Dorsolateral prefrontal cortex (tissue), 122 donors: ENCODE measurements at places on chromosomes 16 and 17.
A peak's percentile ranks its signal among the peaks of the same experiment; 100 is the strongest.

GRCh38 chr16:75042426-75043174 lies 43.8 kb downstream of the ZNRF1 start:
- DNase-seq: no peak

- peak; percentile 91 for DNase-seq
Observed at GRCh38 chr17:4184811-4185210, 41.8 kb downstream of the CYB5D2 start.

DNA sequence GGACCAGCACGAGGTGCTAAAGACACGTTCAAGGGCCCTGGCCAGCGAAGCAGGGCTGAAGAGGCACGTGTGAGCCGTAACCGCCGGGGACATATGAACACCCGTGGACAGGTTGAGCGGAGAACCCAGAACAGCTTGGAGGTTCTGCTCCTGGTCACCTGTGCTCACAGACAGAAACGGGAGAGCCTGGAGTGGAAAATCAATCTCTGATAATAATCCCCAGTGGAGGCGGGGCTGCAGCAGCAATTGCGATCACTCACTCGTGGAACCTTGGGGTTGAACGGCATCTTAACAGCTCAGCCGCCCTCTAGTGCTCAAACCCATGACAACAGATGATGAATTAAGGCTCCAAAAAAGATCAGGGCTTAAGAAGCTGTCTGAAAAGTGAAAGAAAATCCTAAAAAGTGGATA lies 25.6 kb downstream of the WIPI1 start:
- no peak for DNase-seq

DNA sequence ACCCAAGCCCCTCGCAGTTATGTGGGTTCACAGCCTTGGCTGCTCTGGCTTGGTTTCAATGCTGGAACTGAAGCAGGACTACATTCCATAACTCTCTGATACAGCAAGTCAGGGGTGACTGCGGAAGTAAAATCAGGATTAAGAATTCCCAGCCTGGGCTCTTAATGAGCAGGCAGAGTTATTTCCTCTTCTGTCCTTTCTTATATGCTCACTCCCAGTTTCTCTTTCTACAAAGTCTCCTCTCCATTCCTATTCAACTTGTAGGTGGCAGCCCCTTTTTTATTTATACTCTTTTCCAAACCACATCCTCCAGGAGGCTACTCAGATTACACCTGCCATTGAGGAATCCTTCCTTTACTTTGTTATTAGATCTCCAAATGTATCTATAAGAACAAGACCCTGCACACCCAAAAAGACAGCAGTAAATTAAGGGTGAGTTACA lies 40.3 kb downstream of the HOXB1 start:
- no peak for DNase-seq

DNA sequence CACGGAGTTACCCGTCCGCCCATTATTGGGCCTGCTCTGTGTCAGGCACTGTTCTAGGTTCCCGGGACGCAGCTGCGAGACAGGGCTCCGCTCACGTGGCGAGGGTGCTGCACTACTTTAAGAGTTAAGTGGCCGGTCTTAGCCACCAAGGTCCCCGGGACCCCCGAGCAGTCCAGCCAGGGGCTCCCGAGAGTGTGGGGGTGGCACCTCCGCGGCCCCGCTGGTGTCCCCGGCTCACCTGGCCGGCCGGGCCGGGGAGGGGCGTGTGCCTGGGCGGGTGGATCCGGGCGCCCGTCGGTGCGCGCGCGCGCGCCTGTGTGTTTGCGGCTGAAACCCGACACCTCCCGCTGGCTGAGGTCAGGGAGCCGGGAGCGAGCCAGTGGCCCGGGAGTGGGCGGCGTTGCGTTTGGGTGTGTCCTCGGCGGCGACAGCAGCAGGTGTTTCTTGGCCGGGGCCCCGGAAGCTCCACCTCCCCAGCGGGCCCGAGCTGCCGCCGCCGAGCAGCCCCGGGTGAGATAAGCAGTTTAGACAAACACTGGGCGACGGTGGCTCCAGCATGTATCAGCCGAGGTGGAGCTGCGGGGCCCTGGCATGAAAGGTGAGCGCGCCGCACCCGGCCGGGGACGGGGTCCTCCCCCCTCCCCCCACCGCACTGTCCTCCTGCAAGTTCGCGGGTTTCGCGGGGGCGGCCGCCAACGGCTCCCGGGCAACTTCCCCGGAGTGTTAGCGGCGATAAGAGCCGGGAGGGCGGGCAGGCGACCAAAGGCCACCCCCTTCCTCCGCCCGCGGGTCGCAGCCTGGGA lies at the start of gene GSE1:
GSE1 (plus strand) TSS at position 522 of the 803 bp plus-strand sequence; CDS start at position 592, 70 bp downstream.
- DNase-seq: peak; percentile 65

DNA sequence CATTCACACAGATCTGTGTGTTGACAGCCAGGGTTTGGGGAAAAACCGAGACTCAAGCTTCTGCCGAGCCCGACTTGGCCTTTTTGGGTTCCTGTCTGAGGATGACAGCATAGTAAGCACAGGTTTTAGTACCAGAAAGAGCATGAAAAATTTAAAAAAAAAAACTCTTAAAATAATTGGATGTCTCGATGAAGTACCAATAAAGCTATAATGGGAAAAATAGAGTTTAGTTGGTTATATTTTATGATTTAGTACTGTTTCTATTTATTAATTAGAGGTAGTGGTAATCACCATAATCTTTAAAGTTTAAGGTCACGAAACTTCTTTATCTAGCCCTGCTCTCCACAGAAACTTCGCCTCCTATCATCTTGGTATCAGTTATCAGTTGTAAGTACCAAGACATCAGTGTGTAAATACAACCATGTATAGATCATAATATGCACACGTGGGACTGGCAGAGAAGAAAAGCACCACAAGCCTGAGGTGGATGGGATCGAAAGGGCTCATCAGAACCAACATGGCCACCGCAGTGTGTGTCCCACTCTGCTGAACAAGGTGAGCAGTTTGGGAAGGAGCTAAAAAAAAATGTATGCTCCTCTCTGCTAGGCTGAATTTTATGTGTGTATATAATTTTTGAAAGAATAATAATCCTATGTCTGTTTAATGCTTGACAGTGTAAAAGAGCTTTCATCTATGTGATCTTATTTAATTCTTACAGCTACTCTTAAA lies 14.4 kb upstream of the EEF2K start:
- DNase-seq: no peak

DNA sequence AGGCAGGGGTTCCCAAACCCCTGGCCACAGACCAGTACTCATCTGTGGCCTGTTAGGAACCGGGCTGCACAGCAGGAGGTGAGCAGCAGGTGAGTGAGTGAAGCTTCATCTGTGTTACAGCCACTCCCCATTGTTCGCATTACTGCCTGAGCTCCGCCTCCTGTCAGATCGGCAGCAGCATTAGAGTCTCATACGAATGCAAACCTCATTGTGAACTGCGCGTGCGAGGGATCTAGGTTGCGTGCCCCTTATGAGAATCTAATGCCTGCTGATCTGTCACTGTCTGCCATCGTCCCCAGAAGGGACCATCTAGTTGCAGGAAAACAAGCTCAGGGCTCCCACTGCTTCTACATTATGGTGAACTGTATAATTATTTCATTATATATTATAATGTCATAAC lies 25.1 kb upstream of the RMI2 start:
- no peak for DNase-seq

DNA sequence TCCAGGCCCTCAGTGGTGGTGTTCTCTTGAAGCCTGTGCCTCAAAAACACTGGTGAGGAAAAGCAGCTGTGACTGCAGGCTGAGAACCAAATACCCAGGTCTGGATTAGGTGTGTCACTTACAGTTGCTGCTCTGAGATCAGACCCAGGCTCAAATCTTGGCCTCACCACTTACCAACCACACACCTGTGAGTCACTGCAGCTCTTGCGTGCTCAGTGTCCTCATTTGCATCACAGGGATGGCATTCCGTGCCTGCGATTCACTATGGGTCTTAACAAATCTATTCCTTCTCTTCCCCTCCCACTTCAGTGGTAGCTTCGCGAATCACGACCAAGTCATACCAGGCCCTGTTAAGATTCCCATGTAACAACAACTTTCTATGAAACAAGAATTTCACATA lies 233.4 kb upstream of the HSBP1 start:
- no peak for DNase-seq

- no peak for DNase-seq
Observed at GRCh38 chr17:68768804-68769203, 167.6 kb upstream of the FAM20A start.
